NCI-H345 (cell line): ENCODE measurements at places on chromosomes 1 and 21.
A peak's percentile ranks its signal among the peaks of the same experiment; 100 is the strongest.

DNA sequence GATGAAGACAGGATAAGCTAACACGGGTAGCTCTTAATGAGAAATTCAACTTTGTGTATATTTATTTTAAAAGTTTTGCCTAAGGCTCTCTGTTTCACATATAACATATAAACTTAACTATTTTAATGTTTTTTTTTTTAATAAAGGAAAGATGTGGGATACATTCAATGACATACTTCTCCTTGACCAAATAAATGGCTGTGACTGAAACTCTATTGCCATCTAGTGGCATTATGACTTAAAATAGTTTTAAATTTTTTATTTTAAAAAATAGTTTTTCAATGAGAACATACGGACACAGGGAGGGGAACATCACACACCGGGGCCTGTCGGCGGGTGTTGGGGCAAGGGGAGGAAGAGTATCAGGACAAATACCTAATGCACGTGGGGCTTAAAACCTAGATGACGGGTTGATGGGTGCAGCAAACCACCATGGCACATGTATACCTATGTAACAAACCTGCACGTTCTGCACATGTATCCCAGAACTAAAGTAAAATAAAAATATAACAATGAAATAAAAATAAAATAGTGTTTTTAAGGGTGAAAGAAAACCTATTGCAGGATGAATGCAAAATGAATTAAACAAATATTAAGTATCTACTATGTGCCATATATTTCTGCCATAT is 83.4 kb downstream of the LYST start:
- DNase-seq: peak; percentile 52

GRCh38 chr21:23612210-23612609 is 1995.1 kb downstream of the MRPL39 start:
- no peak for DNase-seq

DNA sequence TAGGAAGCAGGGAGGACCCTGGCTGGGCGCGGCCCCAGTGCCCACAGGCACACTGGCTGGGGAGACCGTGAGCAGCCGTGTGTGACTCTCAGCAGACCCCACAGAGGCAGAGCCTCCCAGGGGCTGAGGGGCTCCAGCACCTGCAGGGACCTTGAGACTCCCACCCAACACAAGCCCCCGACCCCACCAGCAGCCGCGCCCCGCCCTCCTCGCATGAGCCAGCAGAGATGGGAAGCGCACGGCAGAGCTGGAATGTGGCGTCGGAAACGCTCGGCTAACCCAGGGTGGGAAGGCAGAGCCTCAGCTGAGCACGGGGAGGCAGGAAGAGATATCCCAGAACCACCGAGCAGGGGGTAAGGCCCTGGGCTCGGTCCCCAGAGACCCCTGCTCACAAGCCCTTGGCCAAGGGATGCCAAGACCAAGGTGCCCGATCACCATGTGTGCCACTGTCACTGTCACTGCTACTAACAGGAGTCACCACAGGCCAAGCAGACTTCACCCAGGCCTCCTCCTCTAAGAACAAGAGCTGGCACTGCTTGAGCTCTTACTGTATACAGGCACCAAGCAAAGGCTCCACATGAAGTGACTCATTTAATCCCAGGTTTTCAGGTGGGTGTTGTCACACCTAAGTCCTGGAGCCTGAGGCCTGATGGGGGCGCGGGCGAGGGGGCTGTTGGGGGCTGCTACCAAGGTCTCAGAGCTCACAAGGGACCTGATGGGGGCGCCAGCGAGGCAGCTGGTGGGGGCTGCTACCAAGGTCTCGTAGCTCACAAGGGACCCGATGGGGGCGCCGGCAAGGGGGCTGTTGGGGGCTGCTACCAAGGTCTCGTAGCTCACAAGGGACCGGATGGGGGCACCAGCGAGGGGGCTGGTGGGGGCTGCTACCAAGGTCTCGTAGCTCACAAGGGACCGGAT is 20.1 kb downstream of the MEGF6 start:
- DNase-seq: no peak

DNA sequence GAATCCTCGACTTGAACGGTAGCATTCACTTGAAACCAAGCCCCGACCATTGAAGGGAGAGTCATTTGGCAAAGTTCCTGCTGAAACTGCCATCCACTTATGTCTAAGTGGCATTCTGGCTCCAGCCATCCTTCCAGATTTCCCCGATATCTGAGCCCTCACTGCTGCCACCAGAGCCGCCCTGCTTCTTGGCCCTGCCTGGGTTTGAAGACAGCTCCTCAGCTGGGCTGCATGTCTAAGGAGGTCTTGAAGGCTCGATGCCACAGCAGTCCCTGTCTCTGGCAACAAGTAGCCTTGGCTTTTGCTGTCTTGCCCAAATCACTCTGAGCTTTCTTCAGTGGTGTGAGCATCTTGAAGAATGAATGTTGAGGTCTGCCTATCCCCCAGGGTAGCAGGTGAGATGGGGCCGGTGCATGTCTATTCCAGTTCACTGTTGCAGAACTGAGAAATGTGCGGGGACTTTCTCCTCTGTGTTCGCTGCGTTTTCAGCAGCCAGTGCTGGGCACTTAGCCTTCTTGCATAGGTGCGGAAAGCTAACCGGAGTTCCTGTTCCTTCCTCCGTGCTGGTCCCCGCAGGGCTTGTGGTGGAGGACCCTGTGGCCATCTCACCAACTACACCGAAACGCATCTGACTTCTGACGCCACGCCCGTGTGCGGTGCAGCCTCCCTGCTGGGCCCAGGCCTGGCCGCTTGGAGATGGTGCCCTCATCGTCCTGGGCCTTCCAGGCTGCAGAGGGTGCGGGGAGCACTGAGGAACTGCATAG is 29.2 kb downstream of the MAN1C1 start:
- no peak for DNase-seq

DNA sequence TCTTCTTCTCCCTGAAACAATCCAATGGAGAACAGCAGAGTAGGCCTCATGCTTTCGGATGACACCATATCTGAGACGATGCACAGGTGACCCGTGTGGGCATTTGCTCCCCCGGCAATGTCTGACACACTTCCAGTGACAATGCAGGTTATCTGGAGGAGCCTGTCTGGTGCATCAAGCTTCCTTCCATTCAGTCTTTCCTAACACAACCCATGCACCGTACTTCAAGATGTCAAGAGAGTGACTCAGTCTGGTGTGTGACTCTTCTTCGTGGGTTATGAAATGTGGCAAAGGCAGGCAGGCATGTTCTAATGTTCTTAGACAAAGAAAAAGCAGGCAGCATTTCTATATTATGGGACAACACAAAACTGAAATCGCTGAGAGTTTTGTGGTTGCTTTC is 159.1 kb downstream of the EDEM3 start:
- no peak for DNase-seq
